Testis (tissue), 5 donors: ENCODE measurements at places on chromosomes 13 and 19. TPM values are rescaled to one million over a fixed set of nuclear protein-coding genes. Genes with fewer than 3 reads are reported as not detected.

The SIGLEC10 gene
- 0.87 TPM for total RNA-seq

The FLT1 gene
- 47.4 TPM for total RNA-seq

The ZNF790 gene
- 7.4 TPM for total RNA-seq

The ZNF433 gene
- 43.4 TPM for total RNA-seq

The TNNT1 gene
- 13.0 TPM for total RNA-seq

The ERF gene
- 120 TPM for total RNA-seq

The AMER2 gene
- total RNA-seq, result 2.9 TPM

The KLC3 gene
- total RNA-seq, result 13.7 TPM

The CEACAM1 gene
- total RNA-seq, result 13.7 TPM

The TTC9B gene
- total RNA-seq, result 0.71 TPM

The FXYD1 gene
- total RNA-seq, result 11.1 TPM

The BCAM gene
- total RNA-seq, result 128 TPM

The ZBTB45 gene
- total RNA-seq, result 14.0 TPM

The ELSPBP1 gene
- 1.1 TPM for total RNA-seq

The C19orf67 gene
- total RNA-seq, result 12.7 TPM

The SRRM5 gene
- 21.3 TPM for total RNA-seq

The C19orf85 gene
- not detected for total RNA-seq

The CD22 gene
- 15.0 TPM for total RNA-seq

The NMRK2 gene
- total RNA-seq, result 1.7 TPM

The ZNF681 gene
- total RNA-seq, result 4.5 TPM

The ZNF766 gene
- 15.8 TPM for total RNA-seq

The FFAR2 gene
- not detected for total RNA-seq

The ZNF844 gene
- 15.7 TPM for total RNA-seq

The VSTM2B gene
- total RNA-seq, result not detected

The PGLYRP1 gene
- total RNA-seq, result not detected

The CEACAM16 gene
- total RNA-seq, result 0.50 TPM

The WDR87 gene
- 15.3 TPM for total RNA-seq
